ENCODE measurements at places on chromosomes 6 and 20.

- no peak for DNase-seq
Observed at GRCh38 chr6:33836806-33837469, 33.1 kb upstream of the MLN start.

GRCh38 chr6:30759575-30760239 lies 15.4 kb upstream of the IER3 start:
- DNase-seq: no peak

DNA sequence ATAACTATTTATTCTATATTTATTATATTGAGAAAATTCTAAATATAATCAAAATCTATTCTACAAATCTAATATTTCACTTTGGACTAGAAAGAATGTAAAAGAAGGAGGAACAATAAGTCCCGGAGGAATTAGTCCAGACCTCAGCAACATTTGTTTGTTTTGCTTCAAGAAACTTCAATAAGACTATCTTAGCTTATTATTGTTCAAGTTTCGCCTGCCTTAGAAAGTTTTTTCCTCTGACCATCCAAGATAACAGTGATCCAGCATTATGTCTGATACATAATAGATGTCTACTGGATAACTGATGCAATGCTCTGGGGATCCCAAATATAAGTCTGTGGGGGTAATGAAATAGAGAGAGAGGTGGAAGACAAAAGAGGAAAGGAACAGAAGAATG lies 28.7 kb upstream of the NT5E start:
- no peak for DNase-seq

DNA sequence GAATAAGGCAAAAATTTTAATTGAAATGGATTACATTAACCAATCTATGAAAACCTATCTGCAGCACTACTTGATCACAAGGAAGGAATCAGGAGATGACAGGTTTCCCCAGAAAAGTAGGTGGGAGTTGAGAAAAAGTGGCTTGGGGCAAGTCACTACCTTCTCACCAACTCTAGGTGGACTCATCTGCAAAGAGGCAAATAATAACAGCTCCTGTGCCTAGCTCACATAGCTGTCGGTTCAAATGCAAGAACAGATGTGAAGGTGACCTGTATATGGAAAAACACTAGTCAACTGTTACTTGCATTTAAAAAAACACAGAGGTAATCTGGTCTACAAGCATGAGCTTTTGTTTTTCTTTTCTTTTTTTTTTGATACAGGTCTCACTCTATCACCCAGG lies 67.2 kb downstream of the POPDC3 start:
- no peak for DNase-seq

DNA sequence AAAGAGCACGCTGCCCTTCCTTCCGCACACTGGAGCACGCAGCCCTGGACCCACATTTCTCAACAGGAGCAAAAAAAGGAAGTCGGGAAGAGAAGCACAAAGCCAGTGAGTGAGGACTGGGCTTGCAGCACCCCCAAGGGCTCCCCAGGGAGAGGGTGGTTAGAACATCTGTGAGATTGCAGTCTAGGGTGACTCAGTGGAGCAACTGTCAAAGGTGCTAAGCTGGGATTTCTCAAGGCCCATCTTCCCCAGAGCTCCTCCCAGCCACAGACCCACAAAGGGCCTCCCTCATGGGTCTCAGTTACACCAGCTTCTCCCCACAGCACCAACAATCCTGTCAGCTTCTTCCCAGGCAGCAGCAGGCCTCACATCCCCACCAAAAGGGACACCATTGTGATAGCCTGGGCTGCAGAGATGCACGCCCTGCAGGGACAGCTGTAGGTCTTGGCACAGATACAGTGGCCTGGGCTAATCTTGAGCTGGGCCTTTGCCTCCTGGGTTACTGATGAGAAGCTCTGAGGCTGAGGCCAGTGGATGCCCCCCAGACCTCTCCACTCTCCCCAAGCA lies 39.6 kb upstream of the CD93 start:
- DNase-seq: no peak

DNA sequence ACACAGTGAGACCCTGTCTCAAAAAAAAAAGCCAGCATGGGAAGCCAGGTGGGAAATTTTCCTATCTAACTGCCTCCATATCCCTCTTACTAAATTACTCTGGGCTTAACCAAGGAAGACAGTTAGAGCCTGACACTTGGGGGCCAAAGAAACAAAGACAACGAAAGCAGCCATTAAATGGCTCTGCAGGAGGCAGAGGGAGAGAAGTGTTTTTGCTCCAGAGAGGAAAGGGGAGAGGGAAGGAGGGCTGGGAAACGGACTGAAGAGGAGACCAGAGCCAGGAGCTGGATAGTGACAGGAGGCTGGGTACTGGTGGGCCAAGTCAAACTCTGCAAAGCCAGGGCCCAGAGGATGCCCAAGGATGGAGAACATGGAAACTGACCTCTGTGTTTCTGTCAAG lies 10.7 kb upstream of the TGIF2 start:
- DNase-seq: no peak

GRCh38 chr6:91704531-91704930 lies 1117.7 kb upstream of the MAP3K7 start:
- no peak for DNase-seq

DNA sequence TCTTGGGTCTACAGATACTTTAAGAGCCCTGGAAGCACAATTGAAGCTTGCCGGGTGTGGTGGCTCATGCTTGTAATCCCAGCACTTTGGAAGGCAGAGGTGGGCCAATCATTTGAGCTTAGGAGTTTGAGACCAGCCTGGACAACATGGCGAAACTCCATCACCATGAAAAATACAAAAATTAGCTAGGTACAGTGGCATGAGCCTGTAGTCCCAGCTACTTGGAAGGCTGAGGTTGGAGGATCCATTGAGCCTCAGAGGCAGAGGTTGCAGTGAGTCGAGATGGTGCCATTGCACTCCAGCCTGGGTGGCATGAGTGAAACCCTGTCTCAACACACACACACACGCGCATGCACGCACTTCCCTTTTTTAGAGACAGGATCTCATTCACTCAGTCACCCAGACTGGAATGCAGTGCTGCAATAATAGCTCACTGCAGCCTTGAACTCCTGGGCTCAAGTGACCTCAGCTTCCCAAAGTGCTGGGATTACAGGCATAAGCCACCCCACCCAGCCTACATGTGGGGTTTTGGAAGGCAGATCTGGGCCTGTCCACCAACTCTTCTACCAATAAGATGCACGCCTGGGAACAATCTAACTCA lies 182.5 kb upstream of the JARID2 start:
- DNase-seq: no peak

DNA sequence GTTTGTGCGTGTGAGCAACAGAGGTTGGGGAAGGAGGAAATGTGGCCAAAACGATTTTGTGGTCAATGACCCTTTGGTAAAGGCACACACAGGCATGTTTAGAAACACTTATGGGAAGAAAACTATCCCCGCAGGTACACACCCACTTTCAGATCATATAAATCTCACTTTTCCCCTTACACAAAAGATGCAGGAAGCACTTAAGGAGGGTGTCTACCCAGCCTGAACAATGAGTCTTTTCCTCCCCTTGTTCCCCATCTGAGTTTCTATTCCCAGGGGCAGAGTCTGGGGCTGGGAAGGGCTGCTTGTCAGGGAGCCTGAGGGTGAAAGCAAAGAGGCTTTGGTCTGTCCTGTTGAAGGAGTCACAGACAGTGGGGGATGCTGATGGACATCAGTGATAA lies 193.2 kb upstream of the SALL4 start:
- no peak for DNase-seq

- DNase-seq: no peak
Observed at GRCh38 chr6:123393331-123393730, 243.4 kb downstream of the TRDN start.

DNA sequence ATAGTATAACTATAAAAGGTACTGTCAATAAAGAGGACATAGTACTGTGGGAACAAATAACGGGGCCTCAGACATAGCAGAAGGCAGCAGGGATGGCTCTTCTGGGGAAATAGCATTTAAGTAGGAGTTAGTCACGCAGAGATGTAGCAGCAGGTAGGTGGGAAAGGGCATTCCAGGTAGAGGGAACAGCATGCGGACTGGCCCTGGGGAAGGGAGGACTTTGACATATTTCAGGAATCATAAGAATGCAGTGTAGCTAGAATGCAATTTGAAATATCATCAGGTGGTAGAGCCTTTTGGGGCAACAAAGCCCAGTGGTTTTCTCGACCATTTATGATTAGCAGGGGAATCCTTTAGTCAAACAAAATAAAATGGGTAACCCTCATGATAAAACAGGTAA lies 191.1 kb downstream of the SLC24A3 start:
- no peak for DNase-seq

DNA sequence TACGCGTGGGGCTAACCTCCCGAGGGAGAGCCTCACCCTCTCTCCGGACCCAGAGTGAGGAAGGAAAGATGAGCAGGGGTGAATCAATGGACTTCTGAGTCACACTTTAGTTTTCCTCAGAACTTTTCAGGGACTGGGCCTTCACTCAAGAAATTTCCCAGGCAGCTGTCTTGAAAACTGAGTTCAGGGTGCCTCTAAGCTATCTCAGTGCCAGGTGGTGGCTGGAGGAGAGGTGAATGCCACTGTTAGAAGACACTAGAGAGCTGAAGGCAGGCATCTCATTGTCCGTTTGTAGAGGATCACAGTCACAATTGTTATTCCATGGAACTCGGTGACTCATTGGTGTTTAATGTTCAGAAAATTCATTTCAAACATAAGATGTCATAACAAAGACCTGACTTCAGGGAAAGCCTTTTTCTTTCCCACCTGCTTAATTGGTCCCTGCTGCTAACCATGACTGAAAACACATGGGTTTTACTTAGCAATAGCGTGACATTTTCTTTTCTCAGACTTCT lies 5.3 kb upstream of the SERPINB6 start:
- no peak for DNase-seq

DNA sequence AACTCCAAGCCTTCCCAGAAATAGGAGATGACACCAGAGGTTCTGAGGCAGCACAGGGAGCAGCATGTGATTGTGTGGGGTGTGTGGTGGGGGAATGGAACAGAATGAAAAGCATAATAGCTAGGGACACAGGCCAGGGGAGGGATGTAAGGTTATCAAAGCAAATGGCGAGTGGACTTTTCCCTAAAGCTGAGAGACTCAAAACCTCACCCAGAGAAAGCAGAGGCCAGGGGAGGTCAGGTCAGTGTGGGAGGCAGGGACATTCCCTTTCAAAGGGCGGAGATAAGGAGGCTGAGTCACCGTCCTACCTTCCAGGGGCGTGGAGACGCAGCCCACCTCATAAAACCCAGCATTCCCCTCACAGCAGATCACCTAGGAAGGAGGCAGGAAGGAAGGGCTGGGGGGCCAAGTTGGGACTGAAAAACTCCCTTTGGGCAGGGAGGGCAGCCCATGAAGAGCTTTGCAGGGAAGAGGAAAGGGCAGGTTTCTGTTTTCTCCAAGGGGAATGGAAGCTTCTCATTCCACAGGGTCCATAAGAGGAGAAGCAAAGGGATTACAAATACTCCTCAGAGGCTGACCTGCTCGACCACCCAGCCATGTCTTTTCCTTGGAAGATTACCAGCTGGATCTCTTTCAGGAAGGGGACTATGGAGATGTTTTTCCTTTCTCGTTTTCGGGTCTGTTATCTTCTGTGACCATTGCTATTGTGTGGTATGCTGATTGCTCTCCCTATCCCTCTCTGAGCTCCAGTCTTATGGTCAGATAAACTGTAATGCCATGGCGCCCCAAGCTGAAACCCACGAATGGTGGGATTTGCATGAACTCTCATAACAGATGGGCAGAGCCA lies 9.6 kb upstream of the LY6G5C start:
- no peak for DNase-seq

DNA sequence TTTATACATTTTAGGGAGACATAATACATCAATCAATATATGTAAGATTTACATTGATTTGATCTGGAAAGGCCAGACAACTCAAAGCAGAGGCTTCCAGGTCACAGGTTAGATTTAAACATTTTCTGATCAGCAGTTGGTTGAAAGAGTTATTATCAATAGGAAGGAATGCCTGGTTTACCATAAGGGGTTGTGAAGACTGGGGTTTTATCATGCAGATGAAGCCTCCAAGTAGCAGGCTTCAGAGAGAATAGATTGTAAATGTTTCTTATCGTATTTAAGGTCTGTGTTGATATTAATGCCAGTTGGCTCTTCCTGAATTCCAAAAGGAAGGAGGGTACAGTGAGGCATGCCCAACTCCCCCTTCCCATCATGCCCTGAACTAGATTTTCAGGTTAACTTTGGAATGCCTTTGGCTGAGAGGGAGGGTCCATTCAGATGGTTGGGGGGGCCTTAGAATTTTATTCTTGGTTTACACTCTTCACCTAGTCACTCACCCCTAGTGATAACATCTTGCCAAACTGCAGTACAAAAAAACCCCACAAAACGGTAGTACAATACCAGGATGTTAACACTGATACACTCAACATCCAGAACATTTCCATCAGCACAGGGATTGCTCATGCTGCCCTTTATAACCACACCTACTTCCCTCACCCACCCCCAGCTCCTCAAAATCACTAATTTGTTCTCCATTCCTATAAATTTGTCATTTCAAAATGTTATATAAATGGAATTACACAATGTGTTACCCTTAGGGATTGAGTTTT lies 259.6 kb upstream of the PLN start:
- DNase-seq: no peak

- DNase-seq: no peak
Observed at GRCh38 chr6:41074692-41075436, 2.1 kb downstream of the NFYA start.

DNA sequence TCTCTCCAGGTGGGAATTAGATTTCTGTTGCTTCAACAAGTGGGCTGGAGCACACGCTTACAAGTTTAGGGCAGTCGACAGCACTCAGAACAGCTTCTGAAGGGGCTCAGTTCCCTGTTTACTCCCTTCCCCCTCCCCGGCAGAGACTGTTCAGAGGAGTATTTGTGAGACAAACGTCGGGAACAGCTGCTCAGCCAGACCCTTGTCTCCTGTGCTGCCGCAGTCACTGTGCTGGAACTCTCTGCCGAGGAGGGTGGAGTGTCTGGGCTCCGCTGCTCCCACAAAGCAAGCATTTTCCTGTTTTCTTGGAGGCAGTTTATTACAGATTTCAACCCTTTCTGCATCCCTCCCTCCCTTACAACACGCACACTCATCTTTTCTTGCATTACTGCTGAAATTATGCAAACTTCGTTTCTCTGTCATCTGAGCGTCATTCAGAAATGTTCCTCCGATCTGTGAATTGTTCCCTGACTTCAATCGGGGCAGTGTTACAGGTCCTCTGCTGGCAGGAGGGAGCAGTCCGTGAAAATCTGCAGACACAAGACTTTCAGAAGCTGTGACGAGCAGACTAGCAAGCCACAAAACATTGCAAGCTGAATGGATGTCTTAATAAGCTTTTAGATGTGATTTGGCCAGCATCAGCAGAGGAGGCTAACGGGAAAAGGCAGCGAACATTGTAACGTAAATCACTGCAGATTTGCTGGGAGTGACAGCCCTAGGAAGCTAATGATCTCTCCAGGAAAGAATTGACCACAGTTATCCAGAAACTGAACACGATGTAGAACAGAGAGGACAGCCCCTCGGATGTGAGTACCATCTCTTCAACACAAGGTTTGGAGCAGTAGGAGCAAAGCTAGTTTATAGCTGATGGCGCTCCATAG lies 76.2 kb downstream of the LYRM2 start:
- no peak for DNase-seq

GRCh38 chr6:50087231-50087954 lies 37.7 kb upstream of the DEFB112 start:
- no peak for DNase-seq

DNA sequence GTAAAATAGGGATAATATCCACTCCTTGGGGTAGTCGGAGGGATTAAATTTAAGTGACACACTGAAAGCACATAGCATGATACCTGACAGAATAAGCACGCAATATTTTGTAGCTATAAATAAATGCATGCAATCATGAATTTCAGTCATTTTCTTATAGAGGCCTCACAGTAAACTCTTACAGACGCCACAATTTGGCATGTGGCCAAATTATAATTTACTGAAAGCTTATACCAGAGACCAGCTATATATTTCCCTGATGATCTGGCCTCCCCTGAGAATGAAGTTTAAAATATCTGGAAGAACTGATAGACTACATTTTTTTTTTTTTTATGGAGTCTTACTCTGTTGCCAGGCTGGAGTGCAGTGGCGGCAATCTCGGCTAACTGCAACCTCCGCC lies 40.9 kb downstream of the QRSL1 start:
- no peak for DNase-seq

Data from T-helper 9 cell (primary cell).